GM23338 (cell line): ENCODE measurements at places on chromosomes 12 and 14. TPM values are rescaled to one million over a fixed set of nuclear protein-coding genes. Genes with fewer than 3 reads are reported as not detected.

GRCh38 chr12:17954788-17955187 is 135.2 kb downstream of the RERGL start:
- DNase-seq: peak; percentile 8

DNA sequence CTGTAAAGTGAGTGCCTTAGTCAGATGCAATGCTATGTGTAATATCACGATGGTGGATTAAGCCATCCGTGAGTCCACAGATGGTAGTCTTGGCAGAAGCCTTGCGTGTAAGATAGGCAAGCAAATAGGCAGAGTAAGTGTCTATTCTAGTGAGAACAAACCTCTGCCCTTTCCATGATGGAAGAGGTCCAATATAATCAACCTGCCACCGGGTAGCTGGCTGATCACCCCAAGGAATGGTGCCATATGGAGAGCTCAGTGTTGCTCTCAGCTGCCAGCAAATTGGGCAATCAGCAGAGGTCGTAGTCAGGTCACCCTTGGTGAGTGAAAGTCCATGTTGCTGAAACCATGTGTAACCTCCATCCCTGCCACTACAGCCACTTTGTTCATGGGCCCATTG is 371.2 kb upstream of the LRFN5 start:
- DNase-seq: no peak

DNA sequence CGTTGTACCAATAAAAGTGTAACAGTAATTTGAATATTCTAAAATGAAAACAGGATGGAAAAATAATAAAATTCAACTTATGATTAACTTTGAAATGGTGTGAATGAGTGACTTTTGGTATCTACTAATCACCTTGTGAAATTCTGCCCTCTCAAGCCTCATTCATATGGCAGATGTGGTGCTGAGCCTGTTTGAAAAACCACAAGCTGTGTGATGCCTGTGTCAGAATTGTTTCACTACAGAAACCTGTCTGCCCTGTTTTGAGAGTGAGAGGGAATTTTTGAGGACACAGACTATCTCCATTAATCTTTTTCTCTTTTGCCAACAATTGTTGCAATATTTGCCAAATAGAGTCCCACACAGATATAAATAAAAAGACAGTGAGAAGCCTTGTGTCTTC is 3.9 kb upstream of the RNU6-7 start:
- no peak for DNase-seq

The SEL1L gene
- 19.3 and 20.6 TPM in 2 replicates for total RNA-seq

- DNase-seq: no peak
These were observed 77.0 kb downstream of the STON2 start for GRCh38 chr14:81323093-81323492.

The RTN1 gene
- total RNA-seq: 3.7 and 4.3 TPM in 2 replicates

The CCDC92 gene
- total RNA-seq: 0.31 TPM in 1 of 2 replicates, not detected in the other

GRCh38 chr12:76864791-76865400 is 13.9 kb downstream of the CSRP2 start:
- DNase-seq: no peak

The RERGL gene
- not detected in 2 replicates for total RNA-seq

DNA sequence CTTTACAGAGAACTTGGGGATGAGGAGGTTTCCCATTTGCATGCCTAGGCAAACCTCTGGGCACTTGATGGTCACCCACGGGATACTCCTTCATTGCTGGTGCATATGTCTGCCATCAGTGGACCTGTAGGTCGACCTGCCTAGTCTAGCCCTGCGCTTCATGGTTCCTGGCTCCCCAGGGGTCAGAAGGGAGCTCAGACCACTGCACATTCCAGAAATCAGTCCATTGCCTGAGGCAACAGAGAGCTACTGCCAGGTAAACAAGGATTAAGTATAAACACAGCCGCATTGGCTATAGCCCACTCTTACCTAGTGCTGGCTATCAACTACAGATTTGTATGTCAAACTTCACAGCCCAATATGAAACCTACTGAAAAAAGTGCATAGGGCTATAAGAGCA is 476.4 kb downstream of the SOX5 start:
- DNase-seq: no peak

The MED6 gene
- total RNA-seq: 49.2 and 49.4 TPM in 2 replicates

GRCh38 chr14:91387169-91387835 is 30.3 kb downstream of the CCDC88C start:
- DNase-seq: no peak

DNA sequence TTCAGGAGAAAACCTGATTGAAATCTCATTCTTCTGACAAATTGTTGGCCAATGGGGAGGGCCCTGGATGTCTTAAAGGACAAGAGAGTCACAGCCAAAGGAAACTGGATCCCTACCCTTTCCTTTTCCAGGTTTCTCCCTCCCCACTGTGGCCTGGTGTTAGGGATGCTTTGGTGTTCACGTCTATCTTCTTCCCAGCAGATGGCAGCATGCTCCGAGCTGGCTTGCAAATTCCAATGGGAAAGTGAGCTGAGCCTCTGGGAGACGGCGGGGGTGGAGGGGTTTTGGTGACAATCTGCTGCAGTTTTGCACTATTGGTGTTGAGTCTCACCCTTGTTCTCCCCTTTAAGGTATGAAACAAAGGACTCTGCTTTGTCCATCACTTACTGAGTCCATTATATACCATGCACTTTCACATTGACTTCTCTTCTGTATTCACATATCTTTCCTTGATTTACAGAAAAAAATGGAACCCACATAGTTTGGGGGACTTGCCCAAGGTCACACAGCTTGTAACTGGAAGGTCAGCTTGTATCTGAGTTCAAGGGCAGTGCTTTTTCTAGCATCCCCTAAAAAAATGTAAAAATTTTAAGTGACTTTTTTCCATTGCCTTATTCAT is 39.3 kb downstream of the CCDC177 start:
- peak; percentile 89 for DNase-seq

The TEAD4 gene
- total RNA-seq: 137 and 145 TPM in 2 replicates

DNA sequence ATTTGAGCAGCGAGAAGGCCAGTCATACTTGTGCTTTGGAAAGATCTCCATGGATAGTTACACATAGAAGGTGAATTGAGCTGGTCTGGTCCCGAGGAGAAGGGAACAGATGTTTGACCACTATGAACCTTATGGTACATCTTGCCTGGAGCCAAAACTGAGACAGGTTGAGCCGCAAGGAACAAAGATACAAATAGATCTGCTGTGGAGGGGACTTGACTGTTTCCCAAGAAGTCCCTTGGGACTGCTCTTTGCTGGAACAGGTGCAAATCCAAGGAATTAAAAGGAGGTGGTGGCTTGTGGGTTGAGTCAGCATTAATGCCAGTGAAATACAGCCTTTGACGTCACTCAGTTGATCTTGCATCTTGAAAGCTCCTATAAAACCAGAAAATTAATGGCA is 68.8 kb upstream of the PRIMA1 start:
- DNase-seq: no peak

DNA sequence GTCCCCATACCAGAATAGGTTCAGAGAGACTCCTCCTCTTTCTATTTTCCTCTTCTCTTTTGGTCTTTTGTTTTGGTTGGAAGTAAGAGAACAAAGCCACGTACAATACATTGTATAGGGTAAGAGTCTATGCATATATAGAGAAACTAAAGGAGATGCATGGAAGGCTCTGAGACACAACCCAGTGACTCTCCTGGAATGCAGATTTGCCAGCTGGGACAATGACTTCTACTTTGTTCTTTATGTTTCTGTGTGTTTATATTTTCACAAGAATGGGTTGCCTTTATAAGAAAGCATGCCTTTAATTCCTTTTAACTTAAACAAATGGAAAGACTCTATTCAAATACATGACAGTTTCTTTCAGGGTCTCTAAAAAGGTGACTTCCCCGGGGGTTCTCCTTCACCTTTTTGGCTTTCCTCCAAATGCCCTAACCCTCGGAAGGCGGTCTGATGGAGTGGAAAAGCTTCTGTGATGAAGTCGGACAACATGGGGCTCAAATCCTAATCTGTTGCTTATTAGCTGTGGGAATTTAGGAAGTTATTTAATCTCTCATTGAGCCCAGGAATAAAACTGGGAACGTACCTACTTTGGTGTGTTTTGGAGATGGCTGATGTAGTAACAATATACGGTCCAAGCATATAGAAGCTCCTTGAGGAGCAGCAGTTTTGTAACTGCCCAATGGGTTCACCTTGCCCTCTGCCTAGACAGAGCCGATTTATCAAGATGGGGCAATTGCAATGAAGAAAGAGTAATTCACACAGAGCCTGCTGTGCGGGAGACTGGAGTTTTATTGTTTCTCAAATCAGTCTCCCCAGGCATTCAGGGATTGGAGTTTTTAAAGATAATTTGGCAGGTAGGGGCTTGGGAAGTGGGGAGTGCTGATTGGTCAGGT is 9.1 kb upstream of the SERPINA1 start:
- DNase-seq: peak; percentile 33

GRCh38 chr14:51849097-51849496 is 11.3 kb upstream of the GNG2 start:
- DNase-seq: no peak

The WSCD2 gene
- 0.58 and 3.1 TPM in 2 replicates for total RNA-seq

The NKX2-8 gene
- total RNA-seq: 0.83 TPM in 1 of 2 replicates, not detected in the other

DNA sequence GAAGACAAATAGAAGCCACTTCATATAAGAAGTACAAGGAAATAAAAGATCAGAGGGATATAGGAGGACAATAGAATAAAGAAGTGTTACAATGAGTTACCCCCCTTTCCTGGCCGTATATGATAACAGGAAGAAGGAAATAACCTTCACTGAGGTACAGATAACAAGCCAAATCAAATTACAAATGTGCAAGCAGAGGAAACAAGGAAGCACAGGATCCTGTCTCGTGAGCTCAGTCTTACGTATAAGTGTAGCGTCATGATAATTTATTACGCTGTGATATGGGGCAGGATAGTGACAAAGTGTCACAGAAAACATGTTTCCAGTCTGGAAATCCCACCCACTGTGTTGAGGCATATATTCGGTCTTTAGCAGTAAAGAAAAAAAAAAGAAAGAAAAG is 26.5 kb downstream of the CRACR2A start:
- no peak for DNase-seq

- peak; percentile 65 for DNase-seq
These were observed 158.6 kb downstream of the DICER1 start for GRCh38 chr14:94998685-94999084.

DNA sequence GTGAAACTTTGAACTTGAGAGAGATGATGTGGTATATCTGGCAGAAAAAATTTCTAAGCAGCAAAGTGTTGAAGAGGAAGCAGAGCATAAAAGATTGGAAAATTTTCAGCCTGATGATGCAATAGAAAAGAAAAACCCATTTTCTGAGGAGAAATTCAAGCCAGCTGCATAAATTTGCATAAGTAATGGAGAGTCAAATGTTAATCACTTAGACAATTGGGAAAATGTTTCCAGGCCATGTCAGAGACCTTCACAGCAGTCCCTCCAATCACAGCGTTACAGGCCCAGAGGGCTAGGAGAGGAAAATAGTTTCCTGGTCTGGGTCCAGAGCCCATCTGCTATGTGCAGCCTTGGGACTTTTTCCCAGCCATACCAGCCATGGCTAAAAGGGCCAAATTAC is 469.0 kb upstream of the FOXG1 start:
- DNase-seq: no peak

DNA sequence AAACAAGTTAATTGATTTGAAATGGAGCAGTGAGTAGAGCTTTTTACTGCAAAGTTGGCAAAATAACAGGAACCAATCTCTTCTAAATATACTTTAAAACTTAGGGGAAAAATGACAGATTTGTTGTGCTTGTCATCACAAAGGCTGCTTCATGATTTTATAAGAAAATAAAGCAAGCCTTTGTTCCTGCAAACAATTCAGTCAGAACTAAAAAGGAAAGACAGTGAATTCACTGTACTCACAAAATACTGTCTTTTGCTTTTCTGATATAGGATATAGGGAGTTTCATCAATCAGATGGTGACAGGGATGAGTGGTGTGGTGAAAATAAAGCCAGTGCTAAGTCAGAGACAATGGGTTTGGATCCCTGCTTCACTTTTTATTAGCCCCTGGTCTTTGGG is 126.0 kb downstream of the HELB start:
- DNase-seq: no peak

- DNase-seq: no peak
These were observed 179.4 kb upstream of the ARHGAP5 start for GRCh38 chr14:31897581-31898186.

- no peak for DNase-seq
These were observed 18.6 kb downstream of the GNS start for GRCh38 chr12:64740646-64741045.

GRCh38 chr12:28563936-28564335 is 373.7 kb downstream of the CCDC91 start:
- DNase-seq: no peak
